ENCODE measurements at places on chromosomes 7 and 10.

- no peak for DNase-seq
Measured at GRCh38 chr7:142940966-142941535, 1.8 kb downstream of the LLCFC1 start.

DNA sequence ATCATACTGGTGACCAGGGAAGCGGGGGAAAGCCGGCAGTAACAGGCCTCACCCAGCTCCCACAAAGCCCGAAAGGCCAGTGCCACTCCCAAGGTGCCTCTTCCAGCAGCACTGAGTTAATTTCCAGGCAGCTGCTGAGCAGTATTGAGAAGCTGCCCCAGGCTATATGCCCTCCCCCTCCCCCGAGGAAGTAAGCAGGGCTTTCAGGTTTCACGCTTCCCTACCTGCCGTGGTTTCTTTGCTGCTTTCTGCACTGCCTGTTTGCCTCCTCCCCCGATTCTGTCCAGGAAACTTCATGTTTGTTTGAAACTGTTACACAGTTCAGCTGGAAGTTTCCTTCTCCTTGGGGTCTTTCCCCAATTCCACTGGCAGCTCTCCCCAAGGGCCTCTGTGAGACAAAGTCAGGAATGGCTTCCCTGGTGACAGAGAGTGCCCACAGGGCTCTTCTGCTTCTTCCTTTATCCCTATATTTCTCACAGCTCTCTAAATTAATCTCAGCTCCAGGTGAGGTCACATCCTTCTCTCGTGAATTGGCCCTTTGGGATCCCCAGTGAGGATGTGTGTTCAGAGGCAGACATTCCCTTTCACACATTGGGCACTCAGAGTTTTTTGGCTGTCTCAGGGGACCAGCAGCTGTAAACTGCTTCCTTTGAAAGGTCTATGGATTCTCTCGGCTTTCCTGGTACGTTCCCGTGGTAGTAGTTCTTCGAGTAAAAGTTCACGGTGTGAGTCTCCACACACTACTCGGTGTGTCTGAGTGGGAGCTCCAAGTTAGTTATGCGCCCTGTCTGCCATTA, 19.4 kb downstream of the C1GALT1 start:
- DNase-seq: no peak

- DNase-seq: no peak
Measured at GRCh38 chr7:75971961-75972763, 22.2 kb downstream of the TMEM120A start.

- no peak for DNase-seq
Measured at GRCh38 chr7:142690554-142691182, 58.6 kb upstream of the PRSS1 start.

DNA sequence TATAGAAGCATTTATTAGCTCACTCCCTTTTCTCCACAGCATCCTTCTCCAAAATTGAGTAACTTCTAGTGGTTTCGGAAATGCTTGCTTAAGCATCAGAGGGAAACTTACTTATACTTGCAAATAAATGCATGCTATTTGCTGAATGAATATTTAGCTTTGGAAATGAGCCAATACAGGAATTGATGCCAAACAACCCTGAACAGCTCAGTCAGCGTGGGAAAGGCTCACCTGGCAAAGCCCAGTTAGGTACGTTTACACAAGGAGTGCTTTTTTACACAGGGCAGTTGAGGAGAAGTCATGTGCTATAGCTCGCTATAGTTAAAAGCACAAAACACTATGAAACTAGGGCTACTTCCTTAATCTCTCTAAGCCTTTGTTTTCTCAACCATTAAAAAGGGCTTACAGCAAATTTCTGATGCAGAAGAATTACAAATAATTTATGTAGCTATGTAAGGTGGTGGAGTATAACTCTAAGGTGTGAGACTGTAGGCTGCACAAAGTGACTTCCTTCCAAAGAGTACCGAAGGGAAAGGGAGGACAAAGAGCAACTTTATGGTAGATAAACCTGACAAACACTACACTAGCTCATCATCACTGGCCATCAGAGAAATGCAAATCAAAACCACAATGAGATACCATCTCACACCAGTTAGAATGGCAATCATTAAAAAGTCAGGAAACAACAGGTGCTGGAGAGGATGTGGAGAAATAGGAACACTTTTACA, 498.2 kb downstream of the PHTF2 start:
- no peak for DNase-seq

- no peak for DNase-seq
Measured at GRCh38 chr7:49438281-49438680, 335.2 kb upstream of the VWC2 start.

DNA sequence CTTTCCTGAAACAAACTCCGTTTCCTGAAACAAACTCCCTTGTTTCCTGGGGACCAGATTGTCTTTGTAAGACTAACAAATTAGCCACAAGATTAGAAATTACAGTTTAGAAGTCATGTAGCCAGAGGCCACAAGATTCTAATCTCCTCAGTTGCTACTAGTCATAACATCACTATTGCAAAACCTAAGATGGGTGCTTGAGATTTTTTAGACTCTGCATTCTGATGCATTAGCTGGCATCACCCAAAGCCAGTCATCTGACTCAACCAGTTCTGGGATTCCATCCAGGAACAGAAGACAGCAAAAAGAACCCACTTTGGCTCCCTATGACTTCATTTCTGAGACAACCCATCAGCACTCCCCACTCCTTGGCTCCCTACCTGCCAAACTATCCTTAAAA, 367.9 kb upstream of the MBL2 start:
- DNase-seq: no peak
